ELR (cell line): ENCODE measurements at places on chromosomes 7 and 10.

GRCh38 chr10:87752566-87752965 is 65.5 kb downstream of the ATAD1 start:
- DNase-seq: peak; percentile 81

- DNase-seq: peak; percentile 67
Measured at GRCh38 chr7:76020031-76020714, 25.8 kb upstream of the TMEM120A start.

DNA sequence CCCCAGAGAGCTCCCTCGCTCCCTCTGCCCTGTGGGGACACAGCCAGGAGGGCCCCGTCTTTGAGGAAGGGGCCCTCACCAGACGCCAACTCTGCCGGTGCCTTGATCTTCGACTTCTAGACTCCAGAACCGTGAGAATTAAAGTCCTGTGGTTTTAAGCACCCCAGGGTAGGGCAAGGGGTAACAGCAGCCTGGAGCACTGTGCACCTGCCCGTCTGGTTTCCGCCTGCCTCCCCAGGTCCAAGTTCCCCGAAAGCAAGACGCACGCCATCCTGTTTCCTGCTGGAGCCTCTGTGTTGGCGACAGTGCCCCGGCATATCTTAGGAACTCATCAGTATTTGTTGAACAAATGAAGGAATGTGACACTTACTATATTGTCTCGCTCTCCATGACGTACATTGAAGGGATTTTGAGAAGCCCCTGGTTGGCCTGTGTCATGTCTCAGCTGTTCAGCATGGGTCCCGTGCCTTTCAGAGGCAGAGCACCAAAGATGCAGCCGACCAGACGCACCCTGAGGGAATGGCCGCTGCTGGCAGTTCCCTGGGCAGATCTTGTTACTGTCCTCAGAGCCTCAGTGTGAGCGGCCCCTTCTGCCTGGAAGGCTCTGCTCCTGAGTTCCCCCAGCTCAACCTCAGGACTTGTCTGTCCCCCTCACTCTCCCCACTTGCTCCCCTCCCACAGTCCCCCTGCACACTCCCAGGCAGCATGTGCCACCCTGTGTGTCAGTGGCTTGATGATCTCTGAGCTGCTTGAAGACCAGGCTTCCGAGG is 226.2 kb downstream of the TCERG1L start:
- no peak for DNase-seq

DNA sequence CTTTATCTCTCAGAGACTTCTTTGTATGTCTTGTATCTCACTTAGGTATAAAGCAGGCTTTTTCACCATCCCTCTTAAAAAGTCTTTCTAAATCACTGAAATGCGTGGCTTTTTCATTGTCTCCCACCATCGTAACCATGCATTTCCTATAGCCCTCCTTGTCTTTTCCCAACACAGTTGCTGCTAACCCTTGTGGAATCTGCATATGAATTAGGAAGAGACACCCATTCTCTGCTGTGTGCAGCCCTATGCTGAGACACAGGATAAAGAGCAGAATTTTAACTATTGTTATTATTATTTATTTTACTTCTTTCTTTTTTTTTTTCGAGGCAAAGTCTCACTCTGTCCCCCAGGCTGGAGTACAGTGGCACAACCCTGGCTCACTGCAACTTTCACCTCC is 804.3 kb upstream of the COBL start:
- no peak for DNase-seq

DNA sequence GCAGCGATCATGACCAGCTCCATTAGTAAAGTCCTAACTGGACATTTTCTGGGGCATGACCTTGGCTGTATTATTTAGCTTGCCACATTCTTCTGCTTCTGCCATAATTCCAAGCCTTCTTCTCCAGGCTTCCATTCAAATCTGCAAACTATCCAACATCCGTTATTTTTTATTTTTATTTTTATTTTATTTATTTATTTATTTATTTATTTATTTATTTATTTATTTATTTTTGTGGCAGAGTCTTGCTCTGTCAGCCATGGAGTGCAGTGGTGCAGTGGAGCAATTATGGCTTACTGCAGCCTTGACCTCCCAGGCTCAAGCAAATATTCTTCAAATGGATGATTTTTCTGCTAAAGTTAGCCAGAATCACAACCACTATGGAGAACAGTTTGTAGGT is 187.2 kb upstream of the CDK1 start:
- DNase-seq: no peak

DNA sequence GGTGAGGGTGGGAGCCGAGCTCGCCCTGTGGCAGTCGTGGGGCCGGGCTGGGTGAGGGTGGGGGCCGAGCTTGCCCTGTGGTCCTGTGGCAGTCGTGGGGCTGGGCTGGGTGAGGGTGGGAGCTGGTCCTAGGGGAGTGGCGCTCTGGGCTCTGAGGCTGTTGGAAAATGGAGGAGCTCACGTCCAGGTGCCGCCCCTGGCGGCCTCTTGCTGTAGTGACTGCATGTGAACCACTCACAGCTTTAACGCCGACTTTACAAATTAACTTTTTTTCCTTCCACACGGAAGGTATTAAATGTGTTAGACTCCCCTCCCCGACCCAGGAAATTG is 312.6 kb downstream of the WDR37 start:
- DNase-seq: peak; percentile 7

DNA sequence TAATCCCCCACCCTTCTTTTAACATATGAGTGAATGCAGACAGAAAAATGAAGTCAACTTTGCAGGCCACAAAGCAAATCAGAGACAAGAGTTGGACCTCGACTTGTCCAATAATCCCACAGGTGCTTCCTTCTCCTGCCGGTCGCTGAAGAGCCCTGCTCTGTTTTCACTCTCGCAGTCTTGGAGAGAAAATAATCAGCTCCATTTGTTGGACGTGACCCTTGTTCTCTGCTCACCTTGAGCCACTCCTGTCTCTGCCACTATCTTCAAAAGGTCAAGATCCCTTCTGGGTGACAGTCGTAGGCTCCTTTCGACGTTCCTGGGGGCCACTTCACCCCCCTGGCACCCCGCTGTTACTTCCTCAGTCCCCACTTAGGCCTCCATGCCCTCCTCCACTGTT is 2.8 kb upstream of the KLF6 start:
- no peak for DNase-seq

DNA sequence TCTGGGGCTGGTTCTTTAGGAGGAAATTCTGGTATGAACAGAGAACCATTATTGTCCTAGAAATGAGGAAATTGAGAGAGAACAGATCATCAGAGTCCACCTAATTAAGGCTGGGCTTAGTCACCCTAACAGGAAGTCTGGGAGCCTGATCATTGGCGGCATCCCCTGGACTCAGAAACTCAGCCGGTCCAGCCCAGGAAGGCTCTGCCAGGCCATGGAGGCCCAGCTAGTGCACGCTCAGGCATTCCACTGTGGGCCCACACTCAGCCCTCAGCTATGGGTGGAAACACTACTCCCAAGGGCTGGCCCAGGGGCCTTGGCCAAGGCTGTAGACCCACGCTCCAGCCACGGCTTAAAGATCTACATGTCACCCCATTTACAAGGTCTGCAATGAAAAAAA is 109.2 kb downstream of the PTPN20 start:
- peak; percentile 68 for DNase-seq

GRCh38 chr10:33126742-33127141 is 168.7 kb upstream of the ITGB1 start:
- no peak for DNase-seq

DNA sequence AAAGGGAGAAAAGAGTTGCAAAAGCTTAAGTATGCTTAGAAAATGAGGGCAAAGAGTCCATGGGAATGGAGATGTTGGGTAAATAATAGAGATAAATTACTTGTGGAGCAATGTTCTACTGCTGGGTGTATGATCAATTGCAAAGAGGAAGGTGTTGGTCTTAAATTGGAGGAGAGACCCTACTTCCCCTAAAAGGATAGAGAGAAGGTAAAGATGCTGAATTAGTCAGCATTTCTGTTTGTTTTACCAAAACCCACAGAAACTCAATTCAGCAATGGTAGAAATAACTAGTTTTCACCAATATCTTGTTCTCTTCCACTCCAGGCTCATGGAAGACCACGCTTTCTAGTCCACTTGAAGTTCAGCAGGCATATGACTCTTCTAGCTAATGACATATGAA is 32.1 kb downstream of the ASB4 start:
- DNase-seq: no peak

DNA sequence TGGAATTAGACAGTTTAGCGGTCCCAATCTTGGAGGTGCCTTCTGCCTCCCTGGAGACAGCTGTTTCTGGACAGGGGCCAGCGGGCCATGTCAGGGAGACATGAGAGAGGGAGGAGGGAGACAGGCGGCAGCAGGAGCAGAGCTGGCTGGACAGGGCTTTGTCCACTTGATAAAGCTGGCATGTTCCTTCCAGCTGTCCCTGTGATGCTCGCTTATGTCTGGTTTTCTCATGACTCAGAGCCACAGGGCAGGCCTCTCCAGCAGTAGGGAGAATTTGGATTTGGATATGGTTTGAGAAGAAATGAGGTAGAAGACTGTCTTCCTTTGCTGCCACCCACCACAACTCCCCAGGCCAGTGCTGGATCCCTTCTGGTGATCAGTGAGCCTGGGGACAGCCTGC is 51.7 kb upstream of the SORCS3 start:
- DNase-seq: peak; percentile 64

DNA sequence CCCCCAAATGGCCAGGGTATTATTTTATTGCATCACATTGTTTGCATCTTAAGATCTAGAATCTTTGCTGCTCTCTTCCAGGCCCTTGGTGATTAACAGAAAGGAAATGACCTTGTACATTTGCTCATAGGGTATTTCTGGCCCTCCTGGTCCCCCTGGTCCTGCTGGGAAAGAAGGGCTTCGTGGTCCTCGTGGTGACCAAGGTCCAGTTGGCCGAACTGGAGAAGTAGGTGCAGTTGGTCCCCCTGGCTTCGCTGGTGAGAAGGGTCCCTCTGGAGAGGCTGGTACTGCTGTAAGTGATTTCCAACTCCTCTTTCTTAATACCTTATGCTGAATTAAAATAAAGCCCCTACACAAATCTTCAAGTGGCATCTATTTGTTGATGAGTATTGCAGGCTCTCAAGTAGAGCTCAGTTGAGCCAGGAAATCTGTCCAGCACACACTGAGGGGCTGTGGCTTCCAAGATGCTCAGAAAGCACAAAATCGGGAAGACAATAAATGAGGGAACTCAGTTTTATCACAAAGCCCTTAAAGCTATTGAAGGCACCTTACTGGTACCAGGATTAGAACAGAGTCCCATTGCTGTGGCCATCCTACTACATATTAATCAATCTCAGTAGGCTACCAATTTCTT is 28.2 kb downstream of the COL1A2 start:
- DNase-seq: no peak

GRCh38 chr7:99562114-99562784 is 3.8 kb downstream of the ZNF655 start:
- peak; percentile 27 for DNase-seq

- no peak for DNase-seq
Measured at GRCh38 chr7:129613016-129613337, 1.5 kb downstream of the NRF1 start.

GRCh38 chr10:73262105-73262730 is 9.8 kb upstream of the MRPS16 start:
- peak; percentile 94 for DNase-seq

- no peak for DNase-seq
Measured at GRCh38 chr10:9913876-9914514, 1103.7 kb upstream of the CELF2 start.

GRCh38 chr10:16436367-16436757 is 448 bp upstream of the PTER start:
- DNase-seq: no peak

GRCh38 chr7:93218997-93219827 is 7.1 kb downstream of the HEPACAM2 start:
- no peak for DNase-seq

DNA sequence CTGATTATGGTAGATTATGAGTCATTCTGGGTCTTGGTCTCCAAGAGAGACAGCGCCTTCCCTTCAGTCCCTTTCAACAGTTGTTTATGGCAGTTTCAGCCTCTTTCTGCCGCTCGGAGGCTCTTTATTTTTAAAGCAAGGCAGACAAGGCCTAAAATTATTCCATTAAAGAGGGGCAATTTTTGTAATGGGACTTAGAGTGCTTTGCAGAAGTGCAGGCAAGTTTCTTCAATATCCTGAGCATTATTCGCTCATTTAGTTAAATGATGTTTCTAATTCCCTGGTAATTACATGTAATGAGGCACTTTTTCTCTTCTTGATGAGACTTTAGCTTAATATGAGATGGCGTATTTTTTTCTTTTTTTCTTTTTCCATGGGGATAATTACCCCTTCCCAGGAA is 33.6 kb downstream of the BUB3 start:
- no peak for DNase-seq

DNA sequence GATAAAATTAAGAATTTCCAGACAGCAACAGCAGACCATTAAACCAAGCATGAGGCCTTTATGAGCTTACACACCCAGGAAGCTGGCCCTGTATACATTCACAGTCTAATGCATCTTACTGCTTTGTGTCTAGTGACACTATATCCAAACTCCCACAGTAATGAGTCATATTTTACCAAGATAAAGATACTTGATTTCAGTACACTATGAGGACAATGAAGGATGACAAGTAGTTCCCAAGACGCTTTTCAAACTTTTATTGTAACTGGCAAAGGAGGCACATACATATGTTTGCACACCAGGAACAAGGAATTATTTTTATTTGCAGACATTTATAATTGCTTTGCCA is 148.0 kb downstream of the TSPAN12 start:
- no peak for DNase-seq

GRCh38 chr10:67925449-67926005 is 41.1 kb downstream of the SIRT1 start:
- peak; percentile 56 for DNase-seq

DNA sequence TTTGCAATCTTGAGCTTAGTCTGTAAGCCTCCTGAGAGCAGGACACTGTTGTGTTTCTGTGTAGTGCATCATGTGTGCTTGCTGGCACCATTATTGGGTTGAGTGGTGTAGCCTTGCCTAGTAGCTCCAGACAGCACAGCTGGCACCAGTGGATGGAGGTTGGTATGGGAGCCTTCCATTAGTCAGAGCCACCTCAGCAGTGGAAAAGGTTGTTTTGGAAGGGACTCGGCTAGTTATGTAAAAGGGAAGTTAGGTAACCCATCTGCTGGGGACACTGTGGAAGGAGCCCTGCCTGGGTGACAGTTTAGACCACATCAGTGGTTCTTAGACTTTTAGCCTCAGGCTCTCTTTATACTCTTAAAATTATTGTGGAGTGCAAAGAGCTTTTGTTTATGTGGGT is 16.3 kb downstream of the MINDY4 start:
- no peak for DNase-seq

GRCh38 chr10:8913720-8914119 is 859.2 kb downstream of the GATA3 start:
- DNase-seq: peak; percentile 0

- DNase-seq: no peak
Measured at GRCh38 chr10:44470784-44471183, 85.9 kb upstream of the CXCL12 start.

- DNase-seq: no peak
Measured at GRCh38 chr10:35503578-35503977, 101.6 kb upstream of the GJD4 start.

DNA sequence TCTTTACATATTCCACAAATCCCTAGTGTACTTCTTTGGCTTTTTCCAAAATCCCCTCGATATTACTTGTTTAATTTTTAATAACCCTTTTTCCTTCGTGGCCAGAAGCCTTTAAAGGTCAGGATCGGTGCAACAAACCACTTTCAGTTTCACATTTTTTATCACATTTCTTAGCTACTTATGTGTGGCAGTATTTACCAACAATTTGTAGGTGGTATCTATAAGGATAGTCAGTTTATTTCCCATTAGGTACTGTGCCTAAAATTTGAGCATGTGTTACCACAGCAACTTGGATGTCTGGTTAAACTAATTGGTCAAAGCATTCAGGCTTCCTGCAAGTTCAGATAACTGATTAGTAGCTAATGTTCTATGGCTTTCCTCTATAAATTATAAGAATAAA is 104.9 kb downstream of the CDK14 start:
- DNase-seq: no peak
